ENCODE measurements at places on chromosomes 2 and 18.

GRCh38 chr2:48233005-48233404 lies 296.9 kb upstream of the STON1 start:
- DNase-seq = no peak

DNA sequence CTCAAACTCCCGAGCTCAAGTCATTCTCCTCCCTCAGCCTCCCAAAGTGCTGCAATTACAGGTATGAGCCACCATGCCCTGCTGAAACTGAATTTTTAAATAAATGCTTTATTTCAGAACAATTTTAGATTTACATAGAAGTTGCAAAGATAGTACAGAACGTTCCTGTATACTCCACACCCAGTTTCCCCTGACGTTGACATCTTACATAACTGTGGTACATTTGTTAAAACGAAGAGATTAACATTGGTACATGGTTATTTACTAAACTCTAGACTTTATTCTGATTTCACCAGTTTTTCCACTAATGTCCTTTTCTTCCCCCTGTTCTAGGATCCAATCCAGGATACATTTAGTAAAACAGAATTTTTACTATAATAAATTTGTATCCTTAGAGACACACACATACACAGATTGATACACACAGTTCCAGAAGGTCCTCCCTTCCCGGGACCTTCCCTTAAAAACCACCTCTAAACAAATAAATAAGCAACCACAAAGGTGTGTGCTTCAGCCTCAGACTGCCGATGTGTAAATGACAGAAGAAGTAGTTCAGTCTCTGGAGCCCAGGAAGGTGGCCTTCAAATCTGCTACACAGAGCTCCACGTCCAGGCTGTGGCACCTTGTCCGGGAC lies 6.9 kb downstream of the NEU2 start:
- DNase-seq = no peak

GRCh38 chr2:11767779-11768178 lies 21.3 kb downstream of the LPIN1 start:
- DNase-seq = no peak

GRCh38 chr2:191835539-191836350 lies 11.1 kb downstream of the CAVIN2 start:
- no peak for DNase-seq

GRCh38 chr2:199348871-199349270 lies 108.9 kb downstream of the SATB2 start:
- no peak for DNase-seq

GRCh38 chr2:41410011-41410410 lies 637.8 kb upstream of the PKDCC start:
- no peak for DNase-seq

GRCh38 chr18:48835119-48835518 lies 115.6 kb downstream of the SMAD7 start:
- DNase-seq = no peak

- no peak for DNase-seq
These were observed 33.5 kb upstream of the GPC1 start for GRCh38 chr2:240401781-240402551.

- no peak for DNase-seq
These were observed 132.8 kb downstream of the ACOXL start for GRCh38 chr2:110865188-110865587.

DNA sequence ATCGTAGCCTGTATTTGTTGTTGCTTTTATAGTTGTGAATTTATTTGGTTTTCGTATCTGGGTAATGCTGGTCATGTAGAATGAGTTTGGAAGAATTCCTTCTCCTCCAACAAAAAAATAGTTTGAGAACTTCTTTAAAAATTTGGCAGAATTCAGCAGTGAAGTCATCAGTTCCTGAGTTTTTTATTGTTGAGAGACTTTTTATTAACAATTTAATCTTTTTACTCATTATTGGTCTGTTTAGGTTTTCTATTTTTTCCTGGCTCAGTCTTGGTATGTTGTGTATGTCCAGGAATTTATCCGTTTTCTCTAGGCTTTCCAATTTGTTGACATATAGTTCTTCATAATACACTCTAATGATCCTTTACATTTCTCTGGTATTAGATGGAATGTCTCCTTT lies 1613.3 kb upstream of the PIK3C3 start:
- DNase-seq = no peak

DNA sequence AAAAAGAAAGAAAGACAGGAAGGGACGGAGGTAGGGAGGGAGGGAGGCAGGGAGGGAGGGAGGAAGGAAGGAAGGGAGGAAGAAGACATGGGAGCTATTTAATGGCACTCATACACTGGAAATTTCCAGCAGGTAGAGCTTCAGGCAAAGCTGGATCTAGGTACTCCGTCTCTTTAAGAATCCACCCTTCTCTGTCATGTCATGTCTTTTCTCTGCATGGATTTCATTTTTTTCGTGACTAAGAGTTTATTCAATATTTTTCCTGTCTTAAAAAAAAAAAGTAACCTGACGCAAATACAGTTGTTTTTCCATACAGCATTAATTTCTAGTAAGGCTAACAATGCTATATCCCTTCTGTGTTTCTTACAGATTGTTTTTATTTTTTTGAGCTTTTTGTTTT lies 56.3 kb upstream of the MCFD2 start:
- DNase-seq = no peak

DNA sequence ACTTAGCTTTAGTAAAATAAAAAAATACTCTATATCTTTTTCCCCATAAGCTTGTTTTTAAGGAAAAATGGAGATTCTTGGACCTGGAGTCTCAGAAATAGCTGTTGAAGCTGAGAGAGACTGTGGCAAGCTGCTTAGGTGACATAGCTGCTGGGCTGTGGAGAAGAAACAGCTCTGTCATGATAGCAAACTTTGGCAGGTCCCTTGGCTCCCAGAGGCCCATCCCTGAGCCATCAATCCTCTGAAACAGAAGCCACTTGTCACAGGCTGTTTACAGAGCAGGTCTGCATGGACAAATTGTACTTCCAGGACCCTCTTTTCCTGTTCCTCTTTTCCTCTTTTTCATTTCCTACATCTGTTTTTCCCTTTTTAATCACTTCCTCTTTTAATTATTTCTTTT lies 1370.1 kb upstream of the CRIM1 start:
- DNase-seq = no peak

DNA sequence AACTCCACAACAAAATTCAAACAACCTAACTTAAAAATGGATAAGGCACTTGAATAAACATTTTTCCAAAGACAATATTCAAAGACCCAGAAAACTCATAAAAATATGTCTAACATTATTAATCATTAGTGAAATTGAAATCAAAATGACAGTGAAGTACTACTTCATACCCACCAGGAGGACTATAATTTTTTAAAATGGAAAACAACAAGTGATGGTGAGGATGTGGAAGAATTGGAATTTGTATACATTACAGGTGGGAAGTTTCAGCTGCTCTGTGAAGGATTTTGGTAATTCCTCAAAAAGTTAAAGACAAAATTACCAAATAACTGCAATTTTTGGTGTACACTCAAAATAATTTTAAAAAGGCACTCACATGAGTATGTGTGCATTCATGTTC lies 920.0 kb downstream of the TDRD15 start:
- no peak for DNase-seq

DNA sequence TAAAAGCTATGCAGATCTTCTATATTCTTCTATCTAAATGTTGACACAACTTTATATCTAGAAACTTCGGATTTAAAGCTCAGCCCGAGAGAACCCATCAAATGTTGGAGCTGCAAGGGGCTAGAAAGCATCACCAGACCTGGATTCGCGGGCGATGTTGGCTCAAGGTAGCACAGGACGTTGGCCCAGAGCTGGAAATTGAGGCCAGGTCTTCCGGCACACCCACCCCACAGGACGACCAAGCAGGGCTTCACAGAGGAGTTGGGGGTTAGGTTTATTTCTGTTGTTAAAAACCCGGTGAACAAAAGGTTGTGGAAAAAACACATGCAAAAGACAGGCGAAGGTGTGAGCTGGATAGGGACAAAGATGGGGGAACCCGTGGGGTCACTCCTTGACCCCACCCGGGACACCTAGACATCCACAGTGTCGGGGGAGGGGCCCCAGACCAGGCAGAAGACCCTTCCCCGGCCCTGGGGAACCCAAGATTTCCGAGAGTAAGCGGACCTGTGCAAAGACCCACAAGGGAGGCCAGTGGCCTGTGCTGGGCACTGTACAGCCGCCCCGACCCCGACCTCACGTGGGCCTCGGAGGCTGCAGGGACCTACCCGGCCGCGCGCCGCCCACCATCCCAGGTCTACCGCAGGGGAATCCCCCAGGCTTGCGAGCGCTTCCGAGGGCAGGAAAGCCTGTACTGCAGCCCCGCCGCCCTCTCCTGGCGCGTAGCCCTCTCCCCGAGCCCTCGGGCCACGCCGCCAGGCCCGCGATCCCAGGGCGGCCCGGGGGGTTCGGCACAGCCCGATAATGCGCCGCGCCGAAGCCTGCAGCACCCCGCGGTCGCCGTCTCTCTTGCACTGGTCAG lies 1.8 kb upstream of the AGBL5 start:
- DNase-seq = peak; percentile 24

- no peak for DNase-seq
These were observed 41.5 kb upstream of the GPC1 start for GRCh38 chr2:240393831-240394410.

GRCh38 chr2:73235315-73236028 lies 1.4 kb downstream of the CCT7 start:
- DNase-seq = no peak

GRCh38 chr18:58087928-58088690 lies 44.1 kb downstream of the NEDD4L start:
- no peak for DNase-seq

GRCh38 chr18:37222999-37223378 lies 342.6 kb downstream of the CELF4 start:
- no peak for DNase-seq

DNA sequence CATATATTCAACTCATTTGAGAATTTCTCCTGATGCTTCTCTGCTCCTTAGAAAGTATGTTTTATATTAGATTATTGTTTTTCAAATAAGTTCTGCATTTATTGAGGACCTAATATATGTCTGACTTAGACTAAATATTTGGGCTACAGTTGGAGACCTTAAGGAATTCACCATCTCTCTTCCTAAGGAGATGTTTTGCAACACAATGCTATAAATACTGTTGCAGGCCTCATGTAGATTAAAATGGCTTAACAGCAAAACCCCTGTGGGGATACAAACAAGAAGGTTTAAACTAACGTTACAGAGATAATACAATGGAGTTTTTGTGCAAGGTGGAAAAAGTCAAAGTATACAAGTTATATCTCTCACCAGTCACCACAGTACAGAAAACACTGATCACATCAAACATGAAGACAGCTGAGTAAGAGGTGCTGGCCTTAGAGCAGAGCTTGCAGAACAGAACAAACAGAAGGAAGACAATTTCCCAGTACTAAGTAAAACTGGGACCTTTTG lies 20.1 kb upstream of the BMPR2 start:
- no peak for DNase-seq

GRCh38 chr2:137977790-137978189 lies 13.5 kb downstream of the HNMT start:
- no peak for DNase-seq

DNA sequence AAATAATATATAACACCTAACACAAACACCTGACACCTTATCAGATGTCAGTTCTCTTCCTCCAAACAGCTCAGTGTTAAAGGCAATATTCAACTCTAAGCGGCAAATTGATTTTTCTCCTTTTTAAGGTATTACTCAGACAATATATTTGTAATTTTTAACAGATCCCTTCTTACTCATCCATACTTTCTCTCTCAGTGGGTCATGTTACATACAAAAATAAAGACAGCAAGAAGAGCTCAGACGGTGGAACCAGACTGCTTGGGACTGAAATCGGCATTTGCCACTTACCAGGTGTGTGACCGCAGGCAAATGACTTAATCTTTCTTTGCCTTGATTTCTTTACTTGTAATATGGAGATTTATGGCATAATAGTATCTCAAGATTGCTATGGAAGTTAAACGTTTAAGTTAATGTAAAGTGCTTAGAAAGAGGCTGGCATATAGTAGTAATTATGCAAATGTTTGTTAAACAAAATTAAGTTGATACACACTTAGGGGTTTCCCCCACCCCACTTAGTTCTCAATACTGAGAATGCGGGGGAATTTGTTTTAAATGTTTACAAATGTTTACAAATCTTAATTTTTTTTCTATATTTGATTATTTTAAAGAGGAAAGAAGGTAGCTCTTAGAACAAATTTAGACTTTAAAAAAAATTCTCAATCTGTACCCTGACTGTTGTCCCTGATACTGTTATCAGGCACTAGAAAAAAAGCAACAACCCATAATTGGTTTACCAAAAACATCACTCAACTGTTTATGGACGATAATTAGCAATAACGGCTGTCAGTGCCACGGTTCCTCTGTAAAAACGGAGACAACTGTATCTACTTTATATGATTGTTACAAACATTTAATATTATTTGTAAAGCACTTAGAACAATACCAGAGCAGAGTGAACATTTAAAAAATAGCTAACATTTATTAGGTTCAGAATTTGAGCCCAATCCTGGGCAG lies 25.6 kb downstream of the MAP3K2 start:
- no peak for DNase-seq

DNA sequence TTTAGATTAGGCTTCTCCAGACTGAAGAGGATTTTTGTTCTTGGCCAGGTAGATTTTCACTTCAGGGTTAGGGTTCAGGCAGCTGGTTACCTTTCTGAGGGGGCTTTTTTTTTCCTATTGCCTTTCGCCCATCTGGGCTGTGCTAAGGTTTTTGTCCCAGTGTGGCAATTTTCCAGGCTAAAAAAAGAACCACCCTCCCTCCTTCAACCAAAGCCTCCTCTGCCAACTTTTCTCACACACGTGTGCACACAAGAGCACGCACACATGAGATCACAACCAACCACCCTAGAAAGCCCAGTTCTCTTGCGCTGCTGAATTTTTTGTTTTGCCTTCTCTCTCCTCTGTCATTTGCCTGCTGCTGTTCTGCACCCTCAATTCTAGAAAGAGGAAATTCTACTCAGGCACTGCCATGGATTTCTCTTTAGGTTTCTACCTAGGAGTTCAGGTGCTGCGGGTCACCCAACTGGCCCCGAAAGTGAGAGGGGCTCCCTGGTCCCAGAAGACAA lies 8.5 kb upstream of the CXCR4 start:
- DNase-seq = no peak

DNA sequence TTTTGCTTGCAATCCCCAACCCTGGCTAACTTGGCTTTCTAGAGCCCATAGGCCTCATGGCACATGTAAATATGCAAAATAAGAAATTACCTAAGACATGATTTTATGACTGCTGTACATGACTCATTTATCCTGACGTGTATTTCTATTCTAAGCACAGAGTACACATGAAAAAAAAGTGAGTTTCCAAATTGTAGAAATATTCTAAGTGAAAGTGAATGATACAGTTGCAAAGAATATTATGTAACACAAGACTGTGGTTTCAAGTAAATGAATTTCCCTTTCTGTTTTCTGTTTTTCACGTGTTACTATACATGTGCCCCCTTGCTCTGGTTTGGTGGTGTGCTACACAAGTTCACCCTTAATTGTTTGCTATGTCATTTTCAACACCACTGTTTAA lies 162.4 kb downstream of the LRP1B start:
- DNase-seq = no peak

Data from stimulated activated CD8-positive, alpha-beta memory T cell treated with anti-CD3 and anti-CD28 coated beads, Interleukin-7, amount 100 ng/mL, for 1 hour (primary cell).